Neural progenitor cell (in vitro differentiated cells): ENCODE measurements at places on chromosomes 6 and 20. TPM values are rescaled to one million over a fixed set of nuclear protein-coding genes. Genes with fewer than 3 reads are reported as not detected.

SLC44A4 gene
- total RNA-seq, result 0.32 and 0.93 TPM in 2 replicates

DNA sequence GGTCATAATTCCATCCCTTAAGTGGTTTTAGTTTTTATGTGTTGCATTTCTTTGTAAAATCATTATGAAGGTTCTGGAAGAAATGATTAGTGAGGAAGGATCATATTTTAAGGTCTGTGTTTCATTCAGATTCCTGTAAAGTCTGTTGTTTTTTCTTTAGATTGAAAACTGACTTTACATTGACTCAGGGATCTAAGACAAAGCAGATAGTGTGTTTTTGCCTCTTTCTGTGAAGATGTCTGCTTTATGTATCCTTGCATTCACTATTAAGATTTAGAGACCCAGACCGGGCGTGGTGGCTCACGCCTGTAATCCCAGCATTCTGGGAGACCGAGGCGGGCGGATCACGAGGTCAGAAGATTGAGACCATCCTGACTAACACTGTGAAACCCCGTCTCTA lies 225.7 kb downstream of the SAMD5 start:
- DNase-seq, result no peak

DNA sequence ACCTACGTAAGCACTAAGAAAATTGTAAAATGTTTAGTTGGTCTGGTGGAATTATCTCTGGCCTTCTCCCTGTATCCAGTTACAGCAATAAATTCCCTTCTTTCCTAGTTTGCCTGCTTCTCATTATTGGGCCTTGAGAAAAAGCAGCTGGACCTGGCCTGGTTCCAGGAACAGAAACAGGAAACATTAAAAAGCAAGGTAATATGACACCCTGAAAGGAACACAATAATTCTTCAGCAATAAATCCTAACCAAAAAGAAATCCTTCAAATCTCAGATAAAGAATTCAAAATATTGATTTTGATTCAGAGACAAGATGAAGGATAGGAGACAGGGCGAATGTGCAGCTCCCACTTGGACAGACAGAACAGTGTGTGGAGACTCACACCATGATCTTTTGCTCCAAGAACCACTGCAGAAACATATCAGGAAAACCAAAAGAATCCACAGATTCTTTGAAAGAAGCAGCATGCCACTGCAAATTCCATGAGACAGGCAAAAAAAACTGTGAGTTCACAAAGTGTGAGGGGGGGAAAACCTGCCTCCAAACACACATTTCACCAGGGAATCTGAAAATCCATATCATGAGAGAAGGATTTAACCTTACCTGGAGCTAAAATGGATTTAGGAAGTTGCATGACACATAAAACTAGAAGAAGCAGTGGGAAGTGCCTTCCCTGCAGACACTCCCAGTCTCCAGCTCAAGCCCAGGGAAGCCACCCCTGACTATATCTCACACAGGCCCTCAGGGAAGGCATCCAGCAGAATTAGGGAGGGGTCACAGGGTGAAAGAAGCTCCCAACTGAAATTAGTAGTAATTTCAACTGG lies 28.9 kb downstream of the TREM1 start:
- no peak for DNase-seq

COL12A1 gene
- total RNA-seq, result 0.87 and 1.3 TPM in 2 replicates

HCK gene
- not detected in 2 replicates for total RNA-seq

- no peak for DNase-seq
These were observed 138.1 kb downstream of the FARS2 start for GRCh38 chr6:5399391-5399790.

GRCh38 chr6:31131595-31131994 lies 7.3 kb downstream of the PSORS1C2 start:
- DNase-seq, result no peak

DNA sequence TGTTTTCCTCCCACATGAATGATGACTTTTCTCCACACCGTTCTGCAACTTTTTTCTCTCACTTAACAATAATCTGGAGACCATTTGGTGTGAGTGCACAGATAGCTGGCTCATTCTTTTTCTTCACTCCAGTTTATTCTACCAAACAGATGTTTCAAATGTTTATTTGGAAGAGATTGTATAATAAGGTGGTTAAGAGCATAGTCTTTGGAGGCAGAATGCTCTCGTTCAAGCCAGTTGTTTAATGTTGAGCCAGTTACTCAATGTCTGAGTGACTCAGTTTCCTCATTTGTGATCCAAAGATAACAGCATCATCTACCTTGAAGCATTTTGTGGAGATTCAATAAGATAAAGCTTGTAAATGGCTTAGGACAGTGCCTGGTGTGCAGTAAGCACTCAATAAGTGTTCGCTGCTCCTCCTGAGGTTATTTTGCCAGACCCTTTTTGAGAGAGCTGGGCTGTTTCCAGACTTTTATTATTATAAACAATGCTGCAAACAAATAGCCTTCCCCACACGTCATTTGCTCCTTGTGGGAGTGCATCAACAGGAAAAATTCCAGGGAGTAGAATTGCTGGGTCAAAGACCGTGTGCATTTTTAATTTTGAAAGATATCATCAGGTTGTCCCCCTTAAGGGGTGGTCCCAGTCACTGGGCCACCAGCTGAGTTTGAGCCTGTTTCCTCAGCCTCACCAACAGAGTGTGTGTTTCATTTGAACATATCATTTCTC lies 70.6 kb downstream of the VEGFA start:
- DNase-seq, result no peak

DNA sequence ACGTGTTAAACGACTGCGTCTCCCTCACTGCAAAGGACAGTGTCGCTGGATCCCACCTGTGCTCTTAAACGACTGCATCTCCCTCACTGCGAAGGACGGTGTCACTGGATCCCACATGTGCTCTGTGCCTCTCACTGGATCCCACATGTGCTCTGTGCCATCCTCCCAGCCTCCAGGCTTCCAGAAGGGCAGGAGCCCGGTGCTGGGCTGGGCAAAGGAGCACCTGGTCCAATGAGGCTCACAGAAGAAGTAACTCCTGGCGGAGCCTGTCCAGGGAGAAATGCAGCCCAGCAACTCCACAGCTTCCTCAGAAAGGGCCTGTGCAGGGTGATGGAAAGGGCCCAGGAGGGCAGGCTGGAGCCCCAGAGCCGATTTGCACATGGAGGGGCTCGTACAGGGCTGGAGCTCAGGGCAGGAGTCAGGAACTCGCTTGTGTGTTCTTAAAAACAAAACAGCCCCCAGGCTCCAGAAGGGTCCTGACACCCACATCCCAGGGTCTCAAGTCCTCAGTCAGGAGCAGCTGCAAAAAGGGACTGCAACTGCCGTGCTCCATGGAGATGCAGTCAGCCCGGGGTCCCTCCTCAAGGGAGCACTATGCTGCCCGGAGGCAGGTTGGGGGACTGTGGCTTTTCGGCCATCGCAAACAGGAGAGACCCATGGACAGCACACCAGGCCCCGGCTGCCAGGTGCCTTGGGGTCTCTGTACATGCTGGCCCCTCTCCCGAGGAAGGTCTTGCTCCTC lies 52.7 kb downstream of the DLL1 start:
- DNase-seq, result no peak

DNA sequence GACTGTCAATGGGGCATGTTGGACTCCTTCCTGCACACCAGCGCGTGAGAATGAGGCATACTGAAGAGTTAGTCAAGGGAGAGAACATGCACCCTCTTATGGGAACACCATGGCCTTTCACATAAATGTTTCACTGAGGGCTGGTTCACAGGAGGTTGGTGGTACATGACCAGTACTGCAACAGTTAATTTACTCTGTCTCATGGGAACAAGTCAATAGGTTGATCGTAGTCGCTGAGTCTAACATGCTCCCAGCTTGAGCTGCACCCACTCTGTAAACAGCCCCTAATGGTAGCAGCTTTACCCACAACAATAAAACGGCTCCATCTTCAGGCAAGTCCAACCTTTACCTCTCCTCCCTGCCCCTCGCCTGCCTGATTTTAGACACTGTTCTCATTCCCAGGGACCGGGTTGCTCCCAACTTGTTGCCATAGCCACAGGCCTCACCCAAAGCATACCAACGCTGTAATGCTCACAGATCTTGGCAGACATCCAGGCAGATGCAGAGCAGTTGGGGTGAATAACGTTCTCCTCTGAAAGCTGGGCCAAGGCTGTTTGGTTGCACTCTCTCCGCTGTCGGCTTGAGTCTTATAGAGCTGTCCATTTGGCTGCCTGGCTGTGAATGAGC lies 111.3 kb downstream of the LY86 start:
- peak; percentile 28 for DNase-seq

DNA sequence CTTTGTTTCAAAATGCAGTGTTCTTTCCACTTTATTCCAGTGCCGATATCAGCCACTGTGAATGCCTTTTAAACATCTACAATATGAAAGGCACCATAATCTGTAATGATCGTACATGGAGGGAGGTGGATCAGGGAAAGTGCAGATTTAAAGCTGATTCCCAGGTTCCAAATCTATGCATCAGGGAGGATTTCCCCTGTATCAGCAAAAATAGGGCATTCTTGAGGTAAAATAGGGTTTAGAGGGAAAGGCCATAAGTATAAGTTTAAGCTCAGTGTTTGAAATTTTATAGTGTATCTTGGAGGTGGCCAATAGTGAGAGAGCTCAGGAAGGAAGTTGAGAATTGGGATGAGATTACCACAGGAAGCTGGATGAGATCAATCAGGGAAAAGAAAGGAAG lies 289.7 kb upstream of the ID4 start:
- DNase-seq, result no peak

DNA sequence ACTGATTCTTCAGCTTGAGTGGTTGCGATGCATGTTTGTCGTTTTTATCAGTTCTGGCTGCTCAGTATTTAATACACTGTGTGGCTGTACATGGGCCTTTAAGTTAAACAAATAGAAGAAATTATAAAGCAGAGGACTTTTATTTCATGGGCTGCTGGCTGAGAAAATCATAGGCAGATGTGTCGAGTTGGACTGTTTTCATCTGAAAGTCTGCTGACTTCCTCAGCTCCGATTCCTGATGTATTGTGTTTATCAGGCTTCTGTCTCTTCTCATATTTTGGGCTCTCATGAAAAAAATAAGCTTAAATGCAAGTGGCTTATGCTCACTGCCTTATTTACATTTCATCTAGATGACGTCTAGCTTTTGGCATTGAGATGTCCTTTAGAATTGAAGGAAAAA lies 129.5 kb upstream of the GGTLC1 start:
- no peak for DNase-seq

DNA sequence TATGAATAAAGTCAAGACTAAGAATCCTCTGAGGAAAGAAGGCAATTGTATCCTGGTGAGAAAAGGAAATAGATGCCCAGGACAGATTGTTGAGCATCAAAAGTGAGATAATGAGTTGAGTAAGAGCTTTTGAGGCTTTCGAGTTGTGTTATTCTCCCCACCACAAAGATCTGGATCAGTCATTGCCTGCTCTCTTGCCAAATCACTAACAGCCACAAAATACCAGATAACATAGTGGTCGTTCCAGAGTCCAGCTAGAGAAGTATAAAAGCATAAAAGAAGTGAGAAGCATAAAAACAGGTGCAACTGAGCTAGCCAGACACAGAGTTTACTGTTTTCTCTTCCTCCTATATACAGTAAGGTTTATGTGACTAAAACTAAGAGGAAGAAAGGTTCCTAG lies 4.9 kb downstream of the SPINT4 start:
- DNase-seq, result no peak

BACH2 gene
- total RNA-seq, result 3.9 and 5.3 TPM in 2 replicates

MYCT1 gene
- not detected in 2 replicates for total RNA-seq

DNA sequence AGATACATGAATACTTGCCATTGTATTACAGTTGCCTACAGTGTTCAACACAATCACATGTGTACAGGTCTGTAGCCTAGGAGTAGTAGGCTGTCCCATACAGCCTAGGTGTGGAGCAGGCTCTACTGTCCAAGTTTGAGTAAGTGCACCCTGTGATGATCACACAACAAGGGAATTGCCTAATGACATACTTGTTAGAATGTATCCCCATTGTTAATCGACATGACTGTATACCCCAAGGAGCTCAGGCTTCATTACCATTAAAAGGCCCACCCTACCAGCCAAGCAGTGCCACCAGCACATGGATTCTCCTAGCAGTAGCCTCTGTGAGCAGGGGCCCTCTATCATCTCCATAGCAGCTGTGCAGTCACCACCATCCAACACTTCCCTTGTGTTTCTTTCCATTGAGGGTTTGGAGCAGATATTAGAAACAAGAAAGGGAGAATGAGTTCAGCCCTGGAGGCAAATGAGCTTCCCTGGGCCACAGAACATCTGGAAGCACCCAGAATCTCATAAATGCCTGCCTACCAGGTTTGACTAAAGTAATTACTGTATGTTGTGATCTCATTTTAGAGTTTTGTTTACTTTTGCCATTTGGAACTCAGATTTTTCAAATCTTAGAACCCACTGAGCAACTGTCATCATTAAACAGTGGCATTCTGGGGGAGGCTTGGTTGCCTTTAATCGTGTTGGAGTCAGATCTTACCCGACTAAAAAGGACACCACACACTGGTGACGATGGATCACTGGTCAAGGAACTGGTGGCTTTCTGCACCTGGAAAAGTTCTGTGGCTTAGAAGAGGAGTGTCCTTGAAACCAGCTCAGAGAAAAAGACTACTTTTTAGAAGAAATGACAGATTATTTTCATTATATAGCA lies 104.9 kb downstream of the TULP4 start:
- no peak for DNase-seq

ADGB gene
- not detected in 2 replicates for total RNA-seq

DNA sequence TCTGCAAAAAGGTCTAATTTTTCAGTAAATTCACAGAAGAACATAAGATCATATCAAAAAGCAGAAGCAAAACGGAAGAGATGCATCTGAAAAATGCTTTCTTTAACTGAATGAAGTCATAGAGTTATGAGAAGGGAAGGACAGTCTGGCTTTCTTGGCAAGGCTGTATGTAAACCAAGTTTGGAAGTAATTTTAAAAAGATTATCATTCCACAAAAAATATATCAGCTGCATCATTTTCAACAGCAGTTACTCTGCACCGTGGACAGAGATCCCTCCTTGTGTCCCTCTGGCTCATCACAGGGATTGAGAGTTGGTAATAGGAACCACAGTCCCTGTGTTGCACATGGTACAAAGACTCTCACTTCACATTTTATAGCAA lies 258.5 kb downstream of the HIVEP2 start:
- no peak for DNase-seq

DNA sequence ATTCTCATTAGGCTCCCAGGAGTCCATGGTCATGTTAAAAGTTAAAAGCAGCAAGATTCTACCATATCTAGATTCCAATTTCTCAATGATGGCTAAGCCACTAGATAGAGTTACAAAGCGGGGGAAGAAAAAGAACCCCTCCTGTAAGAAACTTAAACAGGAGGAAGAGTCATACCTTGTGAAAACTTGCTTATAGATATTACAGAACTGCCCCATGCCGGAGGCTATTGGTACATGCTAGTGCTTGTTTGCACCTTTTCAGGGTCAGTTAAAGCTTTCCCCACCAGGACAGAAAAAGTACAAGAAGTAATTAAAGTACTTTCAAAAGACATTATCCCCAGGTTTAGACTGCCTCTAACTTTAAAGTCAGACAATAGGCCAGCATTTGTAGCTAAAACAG lies 15.5 kb upstream of the GSTA3 start:
- no peak for DNase-seq

DNA sequence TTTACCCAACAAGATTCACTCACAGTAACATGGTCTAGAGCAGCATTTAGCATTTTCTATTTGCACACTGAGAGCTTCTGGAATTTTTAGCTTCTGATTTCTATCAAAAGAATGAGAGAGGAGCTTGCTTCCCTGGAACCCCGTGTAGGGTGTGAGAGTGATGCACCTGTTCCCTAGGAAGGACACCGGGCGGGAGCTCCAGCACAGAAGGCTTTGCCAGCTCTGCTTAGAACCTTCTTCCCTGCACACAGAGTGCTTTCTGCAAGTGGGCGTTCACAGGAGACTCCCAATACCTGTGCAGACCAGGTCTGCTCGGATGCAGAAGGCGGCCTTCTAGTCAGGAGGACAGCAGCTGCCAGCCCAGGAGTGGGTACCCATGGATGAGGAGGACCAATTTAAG lies 217.3 kb downstream of the TBXT start:
- no peak for DNase-seq

RAET1E gene
- total RNA-seq, result not detected in 2 replicates

- no peak for DNase-seq
These were observed 103.1 kb upstream of the NAA20 start for GRCh38 chr20:19913927-19914614.

TMC2 gene
- total RNA-seq, result not detected in 2 replicates
